ENCODE measurements at places on chromosomes 4 and X.

DNA sequence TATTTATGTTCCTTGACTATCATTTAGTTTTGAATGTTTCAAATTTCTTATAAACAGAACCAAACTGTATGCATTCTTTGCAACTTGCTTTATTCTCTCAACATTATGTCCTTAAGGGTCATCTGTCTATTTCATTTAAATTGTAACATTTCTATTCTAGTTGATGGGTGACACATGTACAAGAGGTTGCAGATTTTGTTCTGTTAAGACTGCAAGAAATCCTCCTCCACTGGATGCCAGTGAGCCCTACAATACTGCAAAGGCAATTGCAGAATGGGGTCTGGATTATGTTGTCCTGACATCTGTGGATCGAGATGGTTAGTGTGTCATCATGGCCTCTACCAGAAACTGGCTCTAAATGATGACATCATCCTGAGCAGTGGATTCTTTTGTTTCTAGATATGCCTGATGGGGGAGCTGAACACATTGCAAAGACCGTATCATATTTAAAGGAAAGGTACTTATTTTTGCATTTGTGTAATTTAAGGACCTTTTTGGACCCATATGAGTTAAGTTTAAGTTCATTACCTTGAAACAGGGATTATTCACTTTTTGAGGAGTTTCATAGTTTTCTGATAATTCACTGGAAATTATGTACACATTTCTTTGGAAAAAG lies 6.1 kb downstream of the LIAS start:
- DNase-seq, result no peak

DNA sequence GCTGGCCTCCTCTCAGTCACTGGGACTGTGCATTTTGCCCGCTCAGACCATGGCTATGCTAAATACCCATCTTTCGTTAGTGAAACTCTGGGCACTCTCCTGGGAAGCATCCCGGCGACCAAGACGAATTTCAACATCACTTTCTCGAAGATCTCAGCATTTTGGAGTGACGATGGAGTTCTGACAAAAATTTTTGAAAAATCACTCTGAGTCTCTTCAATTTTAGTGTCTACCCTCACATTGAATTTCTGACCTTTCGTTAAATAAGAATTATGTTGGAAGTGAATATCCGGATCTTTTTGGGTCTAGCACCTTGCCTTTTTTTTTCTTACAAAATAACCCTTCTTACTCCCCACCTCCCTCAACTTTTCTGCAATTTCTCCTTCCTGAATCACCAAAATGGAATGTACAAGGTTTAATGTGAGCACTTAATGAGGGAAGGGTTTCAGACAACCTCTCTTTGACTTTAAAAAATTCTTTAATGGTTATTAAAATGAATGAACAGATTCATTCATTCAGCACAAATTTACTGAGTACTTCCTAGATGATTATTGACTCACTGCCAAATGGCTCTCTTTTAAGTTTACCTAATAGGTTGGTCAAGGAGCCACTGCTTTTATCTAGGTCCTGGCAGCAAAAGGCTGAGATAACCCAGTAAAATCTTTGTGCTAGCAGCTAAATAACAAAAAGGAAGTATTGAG lies 746 bp upstream of the AADAT start:
- DNase-seq, result no peak

DNA sequence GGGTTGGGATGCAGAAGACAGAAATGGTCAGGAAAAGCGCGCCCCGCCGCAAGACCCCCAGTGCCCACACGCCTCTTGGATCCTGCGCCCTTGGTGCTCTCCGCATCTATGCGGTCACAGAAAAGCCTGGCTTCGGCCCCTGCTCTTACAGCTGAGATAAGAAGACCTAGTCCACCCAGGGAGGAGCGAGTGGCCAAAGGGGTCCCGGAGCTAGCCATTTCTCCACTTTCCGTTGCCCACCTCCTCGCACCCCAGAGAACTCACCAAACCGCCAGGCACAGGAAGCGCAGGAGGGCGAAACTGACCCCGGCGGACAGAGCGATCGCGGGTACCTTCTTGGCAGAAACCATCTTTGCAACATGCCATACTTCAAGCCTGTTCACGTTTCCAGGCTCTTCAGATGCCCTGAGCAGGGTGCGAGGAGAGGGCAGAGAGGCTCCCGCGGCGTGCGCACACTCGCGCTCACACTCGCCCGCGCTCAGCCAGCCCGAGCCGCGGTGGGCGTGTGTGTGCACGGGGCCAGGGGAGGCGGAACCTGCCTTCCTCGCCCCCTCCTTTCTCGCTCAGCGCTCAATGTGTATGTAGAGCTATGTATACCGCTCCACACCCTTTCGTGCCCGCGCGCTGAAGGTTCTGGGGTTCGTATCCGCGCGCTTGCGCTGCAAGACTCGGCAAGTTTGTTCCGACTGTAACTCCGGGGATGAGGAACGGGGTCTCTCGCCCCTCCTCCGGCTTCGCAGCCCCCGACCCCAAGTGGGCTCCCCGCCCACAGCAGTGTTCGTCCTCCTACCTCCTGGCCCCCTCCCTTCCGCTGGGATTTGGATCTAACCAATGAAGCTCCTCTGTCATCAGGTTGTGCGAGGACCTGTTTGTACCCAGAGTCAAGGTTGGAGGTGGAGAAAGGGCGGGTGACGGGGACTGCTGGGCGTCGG lies at the start of gene GABRA4:
GABRA4 (minus strand) TSS at position 507 of the 932 bp plus-strand sequence; CDS start at position 350, 157 bp downstream.
- no peak for DNase-seq

DNA sequence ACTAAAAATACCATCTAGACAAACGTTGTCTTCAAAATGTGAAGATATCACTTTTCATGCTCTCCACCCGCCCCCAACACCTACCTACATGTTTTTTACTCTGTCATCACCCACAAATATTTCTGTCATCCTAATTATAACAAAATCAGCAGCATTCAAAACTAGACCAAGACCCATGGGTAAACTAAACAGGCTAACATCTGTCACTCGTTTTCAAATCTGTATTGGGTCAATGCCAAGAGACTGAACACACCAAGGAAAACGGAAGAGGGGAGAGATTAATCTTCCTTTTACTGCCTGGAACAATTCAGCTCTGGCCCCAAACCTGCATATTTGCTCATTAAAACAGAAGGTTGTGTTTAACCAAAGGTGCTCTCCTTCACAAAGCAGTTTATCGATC lies 17.5 kb downstream of the FAM184B start:
- DNase-seq, result no peak

- DNase-seq, result no peak
Measured at GRCh38 chrX:11129534-11130105, 18.5 kb downstream of the HCCS start.

DNA sequence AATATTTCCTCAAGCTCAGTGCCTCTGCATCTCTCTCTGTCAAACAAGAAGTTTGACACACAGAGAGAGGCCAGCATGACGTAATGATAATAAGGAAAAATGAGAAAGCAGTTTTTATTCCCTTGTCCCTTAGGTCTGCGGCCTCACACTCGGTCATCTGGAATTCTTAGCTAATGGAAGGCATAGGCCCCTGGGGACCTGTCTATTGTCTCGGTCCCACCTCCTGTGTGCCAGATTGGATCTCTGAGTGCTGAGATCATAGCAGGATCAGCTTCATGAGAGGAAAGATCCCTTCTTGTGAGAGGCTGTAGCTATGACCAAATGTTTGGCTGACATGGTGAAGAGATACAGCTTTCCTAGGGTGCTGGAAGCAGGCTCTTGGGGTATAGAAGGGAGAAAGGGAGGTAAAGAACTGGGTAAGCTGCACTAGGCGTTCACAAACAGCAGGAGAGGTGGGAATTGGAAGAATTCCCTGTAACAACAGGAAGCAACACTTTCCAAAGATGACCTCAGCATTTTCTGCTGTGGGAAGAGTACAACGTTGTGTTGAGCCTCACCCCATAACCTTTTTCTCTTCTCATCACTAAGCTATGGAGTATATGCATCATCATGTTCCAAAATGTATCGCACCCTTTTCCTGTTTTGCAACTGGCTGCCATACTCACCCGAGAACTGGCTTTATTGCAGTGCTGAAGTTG lies 20.2 kb downstream of the TMEM31 start:
- DNase-seq, result no peak

- DNase-seq, result no peak
Measured at GRCh38 chr4:5142726-5143125, 91.4 kb downstream of the STK32B start.

GRCh38 chr4:8218371-8219031 lies 19.4 kb downstream of the SH3TC1 start:
- DNase-seq, result no peak

- DNase-seq, result no peak
Measured at GRCh38 chrX:151985955-151986354, 11.5 kb upstream of the GABRE start.

DNA sequence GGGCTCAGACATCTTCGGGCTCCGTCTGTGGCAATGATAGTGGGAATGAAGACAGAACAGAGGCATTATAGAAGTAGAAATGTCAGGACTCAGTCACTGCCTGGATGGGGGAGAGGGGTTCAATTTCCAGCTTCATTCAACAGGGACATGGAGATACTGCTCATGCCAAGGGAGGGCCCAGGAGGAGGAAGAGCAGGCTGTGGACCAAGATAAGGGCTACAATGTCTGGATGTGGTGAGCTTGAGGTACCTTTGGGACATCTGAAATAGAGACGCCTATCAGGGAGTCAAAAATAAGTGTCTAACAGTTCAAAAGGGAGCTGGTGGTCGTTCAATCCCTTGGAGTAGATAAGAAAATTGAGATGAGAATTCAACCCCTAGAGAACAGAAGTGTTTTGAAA lies 34.5 kb downstream of the ELF4 start:
- DNase-seq, result no peak

DNA sequence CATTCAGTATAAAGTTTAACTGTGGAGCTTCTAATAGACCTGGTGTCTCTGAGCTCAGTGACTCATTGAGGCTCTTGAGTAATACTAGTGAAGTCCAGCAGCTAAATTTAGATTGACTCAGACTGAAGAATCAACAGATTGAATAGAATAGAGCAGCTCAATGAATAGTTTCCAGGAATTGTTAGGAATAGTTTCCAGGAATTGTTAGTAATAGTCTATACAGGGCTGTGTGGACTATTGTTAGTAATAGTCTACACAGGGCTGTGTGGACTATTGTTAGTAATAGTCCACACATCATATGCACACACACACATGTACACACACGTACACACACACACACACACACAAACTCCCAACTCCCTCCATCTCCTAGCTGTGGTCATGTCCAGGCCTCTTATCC lies 3.0 kb downstream of the GIMD1 start:
- DNase-seq, result peak; percentile 82

DNA sequence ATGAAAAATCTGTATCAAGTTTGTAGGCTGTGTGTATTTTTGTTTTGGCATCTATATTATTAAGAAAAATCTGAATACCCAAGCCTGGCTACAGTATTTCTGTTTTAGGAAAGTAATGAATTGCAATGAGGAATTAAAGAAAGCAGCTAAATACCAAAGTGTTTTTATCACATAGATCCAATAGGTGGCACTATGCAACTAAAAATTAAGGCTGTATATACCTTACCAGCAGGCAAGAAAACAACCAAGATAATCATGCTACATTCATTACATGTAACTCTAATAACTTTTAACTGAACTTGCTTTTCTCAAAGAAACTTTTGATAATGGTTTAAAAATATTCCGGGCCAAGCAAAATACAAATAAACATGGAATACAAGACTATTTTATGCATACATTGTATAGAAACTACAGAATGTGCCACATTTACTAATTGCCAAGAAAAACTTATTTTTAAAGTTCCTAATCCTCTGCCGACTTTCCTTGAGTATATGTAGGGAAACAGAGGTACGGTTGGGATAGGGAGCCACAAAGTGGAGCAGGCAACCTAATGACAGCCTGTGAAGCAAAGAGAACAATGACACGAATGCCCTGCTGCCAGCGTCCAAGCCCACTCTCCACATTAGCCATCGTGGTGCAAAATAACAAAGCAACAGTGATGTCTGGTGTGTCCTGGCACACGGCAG lies 63.7 kb downstream of the SEC24D start:
- peak; percentile 7 for DNase-seq

GRCh38 chr4:139522457-139522856 lies 33.6 kb downstream of the SETD7 start:
- DNase-seq, result no peak

DNA sequence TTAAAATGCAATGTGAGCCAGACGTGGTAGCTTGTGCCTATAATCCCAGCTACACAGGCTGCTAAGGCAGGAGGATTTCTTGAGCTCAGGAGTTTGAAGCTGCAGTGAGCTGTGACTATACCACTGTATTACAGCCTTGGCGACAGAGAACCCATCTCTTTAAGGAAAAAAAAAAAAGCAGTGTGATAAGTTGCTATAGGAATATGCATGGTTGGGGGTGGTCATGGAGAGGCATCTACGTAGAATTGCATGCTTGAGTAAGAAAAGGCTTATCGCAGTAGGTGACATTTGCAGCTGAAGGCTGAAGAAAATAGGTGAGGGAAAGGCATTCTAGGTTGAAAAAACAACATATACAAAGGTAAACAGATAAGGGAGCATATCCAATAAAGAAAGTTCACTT lies 4.1 kb downstream of the DIAPH2 start:
- DNase-seq, result no peak

DNA sequence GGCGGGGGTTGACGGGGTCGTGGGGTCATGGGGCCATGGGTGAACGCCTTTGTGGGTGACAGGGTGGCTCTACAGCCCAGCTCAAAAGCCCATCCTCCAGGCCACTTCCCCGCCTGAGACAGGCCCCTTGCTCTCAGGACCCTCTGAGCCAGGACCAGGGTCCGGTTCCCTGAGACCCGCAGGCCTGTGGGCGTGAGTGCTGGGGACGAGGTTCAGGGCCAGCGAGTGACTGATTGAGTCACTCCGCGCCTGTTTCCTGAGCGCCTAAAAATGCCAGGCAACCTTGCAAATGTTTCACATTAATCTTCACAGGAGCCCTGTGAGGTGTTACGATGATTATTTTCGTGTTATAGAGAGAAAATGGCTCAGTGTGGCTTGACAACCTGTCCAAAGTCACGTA lies 97.8 kb downstream of the ZNF674 start:
- no peak for DNase-seq

- no peak for DNase-seq
Measured at GRCh38 chr4:120549011-120549570, 373.4 kb downstream of the PRDM5 start.

DNA sequence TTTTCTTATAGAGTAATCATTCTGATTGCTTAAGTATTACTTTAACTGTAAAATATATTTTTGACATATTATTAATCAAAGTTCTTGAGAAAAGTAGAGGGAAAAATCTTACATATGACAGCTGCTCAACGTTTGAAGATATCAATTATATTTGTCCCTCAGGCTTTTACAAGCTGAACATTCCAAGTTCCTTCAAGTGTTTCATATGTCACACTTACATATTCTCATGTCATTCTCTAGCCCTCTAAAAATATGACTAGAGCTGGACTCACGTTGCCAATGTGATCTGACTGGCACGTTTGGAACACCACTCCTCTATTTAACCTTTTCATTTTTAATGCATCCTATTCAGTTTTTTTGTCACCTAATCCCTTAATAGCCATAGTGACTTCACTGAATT lies 492.9 kb downstream of the PCDH18 start:
- no peak for DNase-seq

DNA sequence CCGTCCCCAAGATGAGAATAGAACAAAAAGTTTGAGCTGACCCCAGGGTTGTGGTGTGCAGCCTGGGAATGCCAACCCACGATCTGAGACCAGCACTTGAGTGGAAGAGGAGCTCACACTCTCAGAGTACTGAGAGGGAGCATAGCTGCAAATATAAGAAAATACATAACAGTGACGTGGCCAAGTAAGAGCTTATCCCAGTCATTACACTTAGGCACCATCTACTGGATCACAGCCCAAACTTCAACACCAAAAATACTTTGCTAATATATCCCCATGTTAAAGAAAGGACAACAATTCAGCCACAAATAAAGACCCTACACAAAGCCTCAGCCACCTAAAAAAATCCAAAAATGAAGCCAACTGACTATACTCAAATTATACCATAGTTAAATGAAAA lies 33.3 kb upstream of the CXCL6 start:
- DNase-seq, result no peak

GRCh38 chrX:85851418-85851817 lies 195.9 kb downstream of the CHM start:
- DNase-seq, result no peak

Measured in kidney epithelial cell (primary cell).